ENCODE measurements at places on chromosomes 5 and 9.

DNA sequence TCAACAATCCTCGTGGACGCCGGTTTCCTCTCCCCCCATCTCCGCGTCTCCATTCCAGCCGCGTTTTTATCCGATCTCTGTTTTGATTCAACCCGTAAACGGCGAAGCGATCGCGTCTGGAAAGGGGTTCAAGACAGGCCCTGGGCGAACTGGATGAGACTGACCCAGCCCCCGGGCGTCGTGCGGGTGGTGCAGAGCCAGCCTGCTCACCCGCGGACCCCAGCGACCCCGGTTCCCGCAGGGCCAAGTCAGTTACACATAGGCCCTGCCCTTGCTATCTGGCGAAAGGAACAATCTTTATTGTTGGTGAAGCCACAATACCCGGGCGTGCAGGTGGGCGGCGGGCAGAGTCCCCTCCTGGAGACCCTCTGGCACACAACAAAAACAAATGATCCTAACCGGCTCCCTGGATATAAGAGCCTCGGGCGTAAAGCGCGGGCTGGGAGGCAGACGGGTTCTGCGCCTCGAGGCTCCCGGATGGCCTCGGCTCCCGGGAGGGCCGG, 1.8 kb downstream of the TLX3 start:
- DNase-seq: no peak

- DNase-seq: no peak
Measured at GRCh38 chr5:116658141-116658540, 83.5 kb upstream of the SEMA6A start.

DNA sequence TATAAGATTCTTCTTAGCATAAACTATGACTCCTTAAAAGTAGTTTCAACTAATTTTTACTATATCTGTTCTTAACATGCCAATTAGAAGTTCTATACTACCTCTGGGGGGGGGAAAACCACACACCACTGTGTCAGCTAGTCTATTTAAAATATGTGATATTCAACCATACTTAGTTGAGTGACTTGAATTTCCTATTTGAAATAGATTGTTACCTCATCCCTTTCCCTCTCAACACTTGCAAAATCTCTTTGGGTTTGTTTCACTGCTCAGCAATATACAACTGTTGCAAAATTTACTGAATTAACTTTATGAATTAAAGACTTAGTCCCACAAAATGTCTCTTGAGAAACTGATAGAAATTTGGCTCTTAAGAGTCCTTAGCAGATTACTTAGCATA, 151.1 kb upstream of the POU5F2 start:
- no peak for DNase-seq

GRCh38 chr5:41508696-41509398, 1.6 kb downstream of the PLCXD3 start:
- no peak for DNase-seq

DNA sequence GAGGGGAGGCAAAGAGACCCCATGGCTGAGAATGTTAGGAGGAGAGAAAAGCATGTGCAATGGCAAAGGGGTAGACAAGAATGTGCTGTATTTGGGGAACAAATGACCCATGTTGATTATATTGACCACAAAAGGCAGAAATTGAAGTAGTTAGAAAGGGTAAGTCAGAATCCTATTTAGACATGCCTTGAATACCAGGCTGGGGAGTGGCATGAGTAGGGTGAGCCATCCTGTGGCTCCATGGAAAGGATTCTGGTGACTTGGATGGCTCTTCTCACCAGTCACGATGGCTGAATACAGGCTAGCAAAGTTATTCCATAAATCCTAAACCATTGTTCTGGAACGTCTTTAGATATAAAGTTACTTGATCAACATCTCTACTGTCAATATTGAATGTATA, 73.4 kb upstream of the MEF2C start:
- no peak for DNase-seq

DNA sequence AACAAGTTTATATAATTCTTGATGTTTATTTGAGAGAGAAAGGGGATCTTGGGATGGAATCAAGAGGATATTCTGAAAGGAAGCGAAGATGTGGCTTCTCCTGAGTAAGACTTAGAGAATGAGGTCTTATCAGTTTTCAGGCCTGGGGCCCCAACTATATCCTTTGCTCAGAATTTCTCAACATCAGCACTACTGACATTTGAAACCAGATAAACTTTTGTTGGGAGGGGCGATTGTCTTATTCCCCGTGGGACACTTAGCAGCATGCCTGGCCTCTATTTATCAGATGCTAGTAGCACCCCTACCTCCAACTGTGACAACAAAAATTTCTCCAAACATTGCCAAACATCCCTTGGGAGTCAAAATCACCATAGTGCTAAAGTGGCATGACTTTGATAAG, 567.7 kb downstream of the MAT2B start:
- no peak for DNase-seq

DNA sequence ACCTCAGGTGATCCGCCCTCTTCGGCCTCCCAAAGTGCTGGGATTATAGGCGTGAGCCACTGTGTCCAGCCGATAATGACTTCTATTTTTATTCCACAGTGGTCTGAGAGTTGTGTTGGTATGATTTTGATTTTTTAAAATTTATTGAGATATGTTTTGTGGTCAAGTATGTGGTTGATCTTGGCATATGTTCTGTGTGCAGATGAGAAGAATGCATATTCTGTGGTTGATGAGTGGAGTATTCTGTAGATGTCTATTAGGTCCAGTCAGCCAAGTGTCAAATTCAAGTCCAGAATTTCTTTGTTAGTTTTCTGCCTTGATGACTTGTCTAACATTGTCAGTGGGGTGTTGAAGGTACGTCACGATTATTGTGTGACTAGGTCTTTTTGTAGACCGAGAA, 338.2 kb upstream of the TARS1 start:
- DNase-seq: no peak

Data from omental fat pad (tissue), 4 donors.